ENCODE measurements at places on chromosomes 2 and 18.

GRCh38 chr2:71988170-71988569 lies 159.5 kb downstream of the CYP26B1 start:
- DNase-seq: no peak

GRCh38 chr2:2264416-2264815 lies 66.7 kb downstream of the MYT1L start:
- no peak for DNase-seq

DNA sequence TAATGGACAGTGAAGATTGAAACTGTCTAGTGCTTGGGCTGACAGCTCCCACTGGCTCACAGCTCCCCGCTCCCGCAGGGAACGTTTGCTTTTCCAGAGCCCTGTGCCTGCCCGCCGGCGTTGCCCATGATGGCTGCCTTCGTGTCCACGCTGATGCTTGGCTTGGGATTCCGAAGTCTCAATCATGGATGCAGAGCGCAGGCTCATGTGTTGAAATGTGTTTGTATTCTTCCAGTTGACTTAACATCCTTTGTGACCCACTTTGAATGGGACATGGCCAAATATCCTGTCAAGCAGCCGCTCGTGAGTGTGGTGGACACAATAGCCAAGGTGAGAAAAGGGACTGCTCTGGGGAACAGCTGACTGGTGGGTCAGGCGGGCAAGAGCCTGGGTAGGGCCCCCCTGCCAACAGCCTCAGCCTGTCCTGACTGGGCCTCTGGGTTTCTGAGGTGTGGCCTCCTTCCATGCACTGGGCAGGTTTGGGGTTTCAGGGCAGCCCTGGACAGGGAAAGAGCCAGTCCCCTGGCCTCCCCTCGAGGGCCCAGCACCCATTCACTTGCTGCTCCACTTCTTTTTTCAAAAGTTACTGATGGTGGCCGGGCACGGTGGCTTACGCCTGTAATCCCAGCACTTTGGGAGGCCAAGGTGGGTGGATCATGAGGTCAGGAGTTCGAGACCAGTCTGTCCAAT lies 42.8 kb downstream of the ATP6V1C2 start:
- no peak for DNase-seq

DNA sequence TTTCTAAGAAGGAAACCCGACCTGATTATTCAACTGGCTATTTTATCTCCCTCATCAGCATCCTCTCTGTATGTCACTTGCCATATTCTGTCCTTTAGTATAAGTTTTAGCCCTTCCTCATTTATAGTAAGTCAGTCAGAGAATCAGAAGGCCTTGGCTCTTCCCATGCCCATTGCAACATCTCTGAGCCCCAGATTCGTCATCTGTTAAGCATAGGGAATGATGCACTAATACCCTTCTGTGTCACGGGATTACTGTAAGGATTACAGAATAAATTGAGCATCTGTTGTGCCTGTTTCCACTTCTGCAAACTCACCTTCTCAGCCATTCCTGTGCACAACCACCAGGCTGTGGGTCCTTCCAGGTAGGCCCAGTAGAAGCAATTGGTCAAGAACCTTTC lies 258.1 kb upstream of the RAB12 start:
- DNase-seq: no peak

DNA sequence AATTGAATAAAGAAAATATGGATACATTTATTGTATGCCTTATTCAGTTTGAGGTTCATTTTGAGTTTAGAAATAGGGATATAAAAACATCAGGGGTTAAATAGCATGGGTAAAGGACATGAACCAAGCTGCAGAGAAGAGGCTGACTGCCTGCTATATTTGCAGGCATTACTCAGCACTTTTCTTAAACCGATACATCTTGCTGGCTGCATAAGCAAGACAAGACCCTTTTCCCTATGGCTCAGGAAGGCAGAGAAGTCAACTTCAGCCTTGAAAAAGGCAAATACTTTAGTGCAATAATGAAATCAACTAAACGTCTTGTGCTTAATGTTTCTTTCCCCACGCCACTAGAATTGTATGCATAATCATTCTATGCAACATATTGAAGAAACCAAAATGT lies 36.4 kb downstream of the SCN1A start:
- no peak for DNase-seq

DNA sequence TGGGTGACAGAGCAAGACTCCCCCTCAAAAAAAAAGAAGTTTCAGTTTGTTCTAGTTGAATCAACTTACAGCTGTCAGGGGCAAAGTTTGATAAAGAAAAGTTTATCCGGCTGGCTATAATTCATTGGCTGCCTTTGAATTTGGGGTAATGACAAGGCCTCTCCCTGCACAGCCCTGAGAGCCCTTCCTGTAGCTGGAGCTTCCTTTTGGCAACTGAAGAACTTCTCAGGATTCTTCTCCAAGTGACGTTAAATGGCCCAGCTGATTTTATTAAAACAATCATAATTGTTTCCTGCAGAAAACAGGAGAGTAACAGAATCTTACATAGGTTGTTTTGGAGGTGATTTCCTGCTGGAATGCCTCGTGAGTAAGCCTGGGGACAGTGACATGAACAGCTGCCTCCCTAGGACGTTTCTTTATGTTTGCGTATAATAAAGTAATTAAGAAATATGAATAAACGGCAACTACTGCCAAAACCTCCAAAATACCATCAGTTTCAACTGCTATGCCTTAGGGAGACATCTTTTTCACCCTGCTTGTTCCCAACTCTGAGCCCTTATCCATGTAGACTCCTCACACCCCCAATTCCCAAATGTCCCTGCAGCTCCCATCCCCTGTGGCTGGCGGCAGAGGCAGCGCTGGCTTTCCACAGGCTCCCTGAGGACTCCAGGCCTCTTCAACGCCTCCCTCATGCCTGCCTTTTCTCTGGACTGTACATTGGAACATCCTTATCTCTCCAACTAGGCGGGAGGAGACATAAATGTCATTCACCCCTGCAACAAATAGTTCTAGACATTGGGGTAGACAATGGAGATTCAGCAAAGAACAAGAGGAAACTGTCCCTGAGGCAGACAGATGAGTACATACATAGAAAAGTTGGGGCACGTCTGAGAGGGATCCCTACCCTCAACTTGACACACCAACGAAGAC lies 59.2 kb upstream of the FZD7 start:
- no peak for DNase-seq

- no peak for DNase-seq
Measured at GRCh38 chr2:157362627-157363026, 37.0 kb upstream of the ERMN start.

GRCh38 chr2:230877759-230878598 lies 13.2 kb downstream of the ITM2C start:
- no peak for DNase-seq

DNA sequence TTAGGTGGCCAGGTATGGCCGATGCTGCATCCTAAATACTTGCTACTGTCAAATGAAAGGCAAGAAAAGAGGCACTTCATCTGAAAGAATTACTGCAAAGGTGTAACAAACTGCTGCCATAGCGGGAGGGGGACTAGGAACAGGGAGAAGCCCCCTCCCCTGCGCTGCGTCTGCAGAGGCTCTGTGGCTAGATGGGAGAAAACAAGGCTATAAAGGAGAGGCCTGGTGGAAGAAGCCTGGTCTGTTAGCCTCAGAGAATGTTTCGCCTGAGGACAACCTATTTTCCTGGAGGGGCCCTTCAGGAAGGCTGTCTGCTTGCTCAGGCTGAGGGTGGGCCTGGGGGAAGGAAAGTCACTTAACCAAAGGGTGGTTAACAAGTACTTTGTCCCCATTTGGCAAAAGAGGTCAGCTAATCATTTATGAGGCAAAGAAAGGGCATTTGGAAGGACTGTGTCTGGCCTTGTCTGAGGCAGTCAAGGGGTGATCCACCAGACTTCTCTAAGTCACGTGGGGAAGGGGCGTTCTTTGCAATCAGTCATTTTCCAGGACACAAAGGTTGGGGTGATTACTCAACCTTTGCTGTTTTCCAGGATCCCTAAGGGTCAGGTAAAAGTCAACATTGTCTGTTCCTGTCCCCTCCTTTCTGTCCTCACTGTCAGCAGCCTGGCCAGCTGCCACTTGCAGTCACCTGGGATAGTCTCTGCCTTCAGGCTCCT lies 103.0 kb upstream of the TMEM200C start:
- no peak for DNase-seq

DNA sequence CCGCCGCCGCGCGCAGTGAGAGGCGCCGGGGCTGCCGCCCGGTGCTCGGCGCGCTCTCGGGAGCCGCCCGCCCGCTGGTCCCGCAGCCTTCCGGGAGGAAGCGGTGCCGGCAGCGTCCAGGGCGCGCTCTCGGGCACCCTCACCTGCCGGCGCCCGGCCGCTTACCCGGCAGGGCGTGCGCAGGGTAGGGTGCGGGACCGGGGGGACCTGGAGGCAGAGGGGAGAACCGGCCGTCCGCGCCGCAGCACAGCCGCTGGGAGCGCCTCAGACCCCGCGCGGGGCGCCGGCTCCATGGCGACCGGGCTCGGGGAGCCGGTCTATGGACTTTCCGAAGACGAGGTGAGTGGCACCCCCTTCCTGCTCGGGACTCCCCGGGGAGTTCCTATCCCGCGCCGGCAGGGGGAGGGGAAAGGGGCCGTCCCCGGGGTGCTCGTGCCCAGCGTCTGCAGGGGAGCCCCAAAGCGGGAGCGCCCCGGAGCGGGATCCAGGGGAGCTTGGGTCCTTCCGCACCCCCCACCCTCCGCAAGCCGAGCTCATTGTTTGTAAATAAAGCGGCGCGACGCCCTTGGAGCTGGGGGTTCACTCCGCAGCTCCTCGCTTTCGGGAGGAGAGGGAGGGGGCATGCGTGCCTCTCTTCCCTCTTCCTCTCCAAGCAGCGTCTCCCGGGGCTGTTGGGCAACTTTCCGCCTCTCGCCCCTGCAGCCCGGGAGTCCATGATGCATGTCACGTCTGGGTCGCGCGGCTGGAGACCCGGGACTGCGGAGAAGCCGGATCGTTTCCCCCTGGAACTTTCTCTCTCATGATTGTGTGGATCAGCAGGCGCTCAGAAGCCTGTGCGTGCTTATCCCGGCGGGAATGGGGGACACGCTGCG lies 580 bp downstream of the NEDD4L start:
- DNase-seq: no peak

GRCh38 chr18:23503963-23504344 lies 643 bp downstream of the RMC1 start:
- DNase-seq: no peak

DNA sequence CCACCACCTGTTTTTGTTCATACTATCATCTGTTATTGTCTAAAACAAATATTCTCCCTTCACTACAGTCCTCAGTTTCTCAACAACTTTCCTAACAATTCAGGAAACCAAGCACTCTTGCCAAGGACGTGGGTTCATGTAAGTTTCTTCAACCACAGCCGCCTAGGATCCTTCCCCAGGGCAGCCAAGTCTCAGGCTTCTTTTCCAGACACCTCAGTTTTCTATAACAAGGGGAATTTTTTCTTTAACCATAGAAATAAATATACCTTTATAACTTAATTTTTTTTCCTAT lies 39.4 kb upstream of the AGPS start:
- no peak for DNase-seq

DNA sequence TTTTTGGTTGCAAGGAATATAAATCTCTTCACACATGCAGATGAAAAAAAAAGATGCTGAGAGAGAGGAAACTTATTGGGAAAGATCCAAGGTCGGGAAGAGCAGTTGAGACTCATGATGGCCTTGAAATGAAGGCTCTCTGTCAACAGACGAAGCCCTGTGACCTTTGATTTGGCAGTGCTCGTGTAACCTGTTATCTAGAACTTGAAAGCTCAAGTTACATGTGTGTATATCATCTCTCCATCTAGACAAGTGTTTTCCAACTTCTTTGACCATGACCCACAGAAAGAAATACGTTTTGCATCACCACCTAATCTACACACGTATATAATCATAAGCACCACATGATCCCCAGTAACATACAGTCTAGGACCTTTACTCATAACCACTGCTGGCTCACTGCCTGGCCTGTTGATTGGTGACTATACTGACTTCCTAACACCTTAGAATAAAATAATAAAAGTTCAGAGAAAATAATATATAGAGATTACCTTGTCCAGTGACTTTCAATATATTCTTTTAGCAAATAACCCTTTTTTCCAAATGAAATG lies 319.0 kb upstream of the PKDCC start:
- DNase-seq: no peak

GRCh38 chr2:47177043-47177565 lies 22.0 kb upstream of the STPG4 start:
- no peak for DNase-seq

DNA sequence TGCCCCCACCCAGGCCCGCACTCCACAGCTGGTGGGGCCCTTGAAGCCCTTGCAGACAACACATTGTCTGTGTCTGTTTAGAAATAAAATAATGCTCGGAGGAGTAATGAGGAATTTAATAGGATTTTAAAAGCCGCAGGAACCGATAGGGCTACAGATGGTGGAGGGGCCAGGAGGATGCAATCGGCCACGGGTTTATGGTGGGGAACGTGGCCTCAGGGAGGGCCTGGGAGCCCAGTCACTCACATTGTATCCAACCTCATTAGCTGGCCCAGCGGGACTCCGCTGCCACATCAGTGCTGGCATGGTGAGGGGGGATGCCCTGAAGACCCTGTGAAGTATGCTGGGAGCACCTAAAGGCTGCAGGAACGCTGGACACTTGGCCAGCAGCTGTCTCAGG lies 252.0 kb downstream of the CELF4 start:
- no peak for DNase-seq

DNA sequence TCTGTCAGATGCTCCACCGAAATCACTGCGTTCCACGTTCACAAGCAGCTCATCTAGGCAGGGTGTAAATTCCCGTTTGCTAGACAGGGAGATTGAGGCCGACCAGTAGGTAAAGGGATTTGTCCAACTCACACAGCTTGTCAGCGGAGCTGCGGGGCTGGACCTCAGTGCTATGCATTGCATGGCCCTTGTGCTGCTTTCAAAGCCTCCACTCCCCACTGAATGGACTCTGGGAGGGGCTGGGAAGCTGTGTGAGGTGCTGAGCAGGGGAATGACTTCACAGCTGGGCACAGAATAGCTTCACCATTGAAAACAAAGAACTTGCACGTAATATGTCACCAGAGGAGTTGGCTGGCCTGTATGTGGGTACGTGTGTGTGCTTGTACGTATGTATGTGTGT lies 21.4 kb downstream of the CELF4 start:
- no peak for DNase-seq

DNA sequence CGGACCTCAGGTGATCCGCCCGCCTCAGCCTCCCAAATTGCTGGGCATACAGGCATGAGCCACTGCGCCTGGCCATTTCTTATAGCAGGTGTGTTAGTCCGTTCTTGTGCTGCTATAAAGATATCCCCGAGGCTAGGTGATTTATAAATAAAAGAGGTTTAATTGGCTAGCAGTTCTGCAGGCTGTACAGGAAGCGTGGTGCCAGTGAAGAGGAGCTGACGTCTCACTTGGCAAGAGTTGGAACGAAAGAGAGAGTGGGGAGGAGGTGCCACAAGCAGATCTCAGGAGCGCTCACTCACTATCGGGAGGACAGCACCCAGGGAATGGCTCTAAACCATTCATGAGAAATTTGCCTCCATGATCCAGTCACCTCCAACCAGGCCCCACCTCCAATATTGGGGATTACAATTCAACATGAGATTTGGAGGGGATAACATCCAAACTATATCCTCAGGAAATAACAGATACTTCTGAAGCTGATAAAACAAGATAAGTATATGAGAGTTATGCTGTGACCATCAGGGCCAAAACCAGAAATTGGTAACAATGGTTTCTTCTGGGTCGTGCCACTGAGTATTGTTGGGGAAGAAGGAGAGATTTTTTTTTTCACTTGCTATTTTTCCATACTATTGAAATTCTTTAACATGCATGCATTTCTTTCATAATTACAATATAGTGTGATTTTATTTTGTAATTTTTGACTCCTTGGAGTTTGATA lies 7.4 kb upstream of the RMC1 start:
- no peak for DNase-seq

- DNase-seq: no peak
Measured at GRCh38 chr2:176004934-176005333, 2.9 kb upstream of the LNPK start.

Data from C1 segment of cervical spinal cord (tissue), 14 donors.